ENCODE measurements at places on chromosomes 6 and 20. TPM values are rescaled to one million over a fixed set of nuclear protein-coding genes. Genes with fewer than 3 reads are reported as not detected.

UBE2C gene
- total RNA-seq = 240 TPM

NT5DC1 gene
- 31.3 TPM for total RNA-seq

SSTR4 gene
- 0.28 TPM for total RNA-seq

LCA5 gene
- 0.58 TPM for total RNA-seq

TTK gene
- 20.5 TPM for total RNA-seq

ERMARD gene
- 6.6 TPM for total RNA-seq

Measured in A549 treated with Mapracorat at 1 μM for 4 hours (cell line).